ENCODE measurements at places on chromosomes 13 and 19.
A peak's percentile ranks its signal among the peaks of the same experiment; 100 is the strongest.

DNA sequence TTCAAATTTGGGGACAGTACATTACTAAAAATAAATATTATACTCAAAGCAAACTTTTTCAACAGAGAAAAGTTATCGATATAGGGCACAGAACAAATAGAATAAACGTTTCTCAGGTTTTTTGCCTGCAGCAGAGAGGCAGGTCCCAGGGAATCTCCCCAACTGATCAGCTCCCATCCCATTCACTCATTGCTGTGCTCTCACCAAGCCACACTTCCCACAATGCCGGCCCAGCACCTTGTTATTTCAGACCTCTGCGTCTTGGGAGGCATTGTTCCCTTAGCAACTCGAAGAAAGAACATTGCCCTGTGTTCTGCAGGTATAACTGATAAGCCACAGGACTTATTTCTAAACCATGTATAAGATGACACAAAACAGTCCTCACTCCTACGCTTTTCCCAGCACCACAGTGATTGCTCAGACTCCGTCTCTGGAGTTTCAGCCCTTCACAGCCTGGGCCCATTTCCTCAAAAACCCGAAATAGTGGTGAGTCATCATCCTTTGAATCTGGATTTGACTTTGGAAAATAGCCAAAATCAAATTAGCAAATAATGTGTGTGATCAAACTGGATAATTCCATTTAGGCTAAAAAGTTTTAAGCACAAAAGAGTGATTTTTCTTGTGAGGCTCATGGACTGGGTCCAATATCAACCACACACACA, 100.4 kb downstream of the DCLK1 start:
- no peaks in the 10 kb centered on the region for H3K4me1 ChIP-seq
- DNase-seq, result no peak
- no peaks in the 10 kb centered on the region for H3K27me3 ChIP-seq
- no peaks in the 10 kb centered on the region for H3K36me3 ChIP-seq

- H3K36me3 ChIP-seq, result peaks cover 2% of the 10 kb centered on the region
- DNase-seq, result no peak
- H3K27ac ChIP-seq, result no peak overlapping the region
- H3K4me1 ChIP-seq, result peaks cover 26% of the 10 kb centered on the region
- peaks cover 61% of the 10 kb centered on the region for H3K27me3 ChIP-seq
- H3K4me3 ChIP-seq, result no peak overlapping the region
These were observed 10.5 kb downstream of the TNFRSF19 start for GRCh38 chr13:23580684-23581060.

DNA sequence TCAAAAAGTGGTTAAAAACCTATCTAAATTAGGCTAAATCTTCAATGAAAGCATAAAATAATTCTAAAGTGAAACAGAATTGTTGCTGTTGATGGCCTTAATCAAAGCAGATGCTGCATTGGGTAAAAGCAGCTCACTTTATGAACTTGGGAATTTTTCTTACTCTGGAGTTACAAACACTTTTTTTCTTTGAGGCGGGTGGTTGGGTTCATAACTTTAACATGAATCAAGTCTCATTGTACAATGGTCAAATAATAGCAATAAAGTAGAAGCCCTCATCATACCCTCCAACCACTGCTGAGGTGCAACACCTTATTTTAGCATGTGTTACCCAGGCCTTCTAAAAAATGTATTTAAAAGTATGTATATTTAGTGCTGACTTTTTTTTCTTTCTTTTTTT, 29.1 kb downstream of the NUP58 start:
- H3K27me3 ChIP-seq, result no peaks in the 10 kb centered on the region
- peak overlapping the region; percentile 8 for H3K27ac ChIP-seq
- peaks cover 64% of the 10 kb centered on the region for H3K36me3 ChIP-seq
- no peak overlapping the region for H3K4me3 ChIP-seq
- peaks cover 4% of the 10 kb centered on the region for H3K4me1 ChIP-seq
- no peak for DNase-seq

- no peaks in the 10 kb centered on the region for H3K27me3 ChIP-seq
- peaks cover 50% of the 10 kb centered on the region for H3K4me1 ChIP-seq
- peak overlapping the region; percentile 97 for H3K4me3 ChIP-seq
- peaks cover 26% of the 10 kb centered on the region for H3K36me3 ChIP-seq
These were observed 586 bp downstream of the LIG1 start for GRCh38 chr19:48169578-48169938.

DNA sequence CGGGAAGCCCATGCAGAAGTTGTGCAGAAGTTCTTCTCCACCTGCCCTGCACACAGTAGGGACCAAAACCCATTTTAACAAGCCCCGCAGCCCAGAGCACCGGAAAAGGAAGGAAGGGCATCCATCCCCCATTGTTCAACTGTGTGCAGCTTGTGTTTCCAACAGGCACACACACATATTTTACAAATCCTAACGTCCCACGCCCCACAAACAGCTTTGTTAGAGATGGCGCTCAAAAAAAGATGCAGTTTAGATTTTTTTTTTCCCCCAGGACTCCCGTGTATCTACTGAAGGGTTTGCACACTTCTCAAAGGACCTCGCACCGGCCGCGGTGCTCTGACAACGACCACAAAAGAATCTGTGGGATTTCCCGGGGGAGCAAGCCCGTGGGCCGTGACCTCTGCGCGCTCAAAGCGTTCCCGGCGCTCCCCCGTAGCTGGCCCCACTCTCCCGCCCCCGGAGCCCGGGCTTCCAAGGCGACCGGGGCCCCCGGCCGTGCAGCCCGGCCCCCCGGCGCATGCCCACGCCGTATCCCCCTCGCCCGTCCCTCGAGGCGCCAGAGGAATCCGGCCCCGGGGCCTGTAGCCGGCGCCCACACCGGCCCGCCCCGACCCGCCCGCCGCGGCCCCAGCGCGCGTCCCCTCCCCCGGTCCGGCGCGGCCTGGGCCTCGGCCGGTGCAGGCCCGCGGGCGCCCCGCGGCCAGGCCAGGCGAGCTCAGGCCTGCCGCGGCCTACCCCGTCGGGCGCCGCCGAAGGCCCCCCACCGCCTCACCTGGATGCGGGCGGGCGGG, 523 bp downstream of the ELAVL1 start:
- H3K4me1 ChIP-seq, result peaks cover 38% of the 10 kb centered on the region
- H3K27me3 ChIP-seq, result no peaks in the 10 kb centered on the region
- peak overlapping the region; percentile 85 for H3K27ac ChIP-seq
- peak overlapping the region; percentile 86 for H3K4me3 ChIP-seq
- H3K36me3 ChIP-seq, result peaks cover 16% of the 10 kb centered on the region
- peak; percentile 22 for DNase-seq

GRCh38 chr19:33398361-33399060, 25.0 kb downstream of the CEBPG start:
- H3K4me1 ChIP-seq, result no peaks in the 10 kb centered on the region
- H3K27ac ChIP-seq, result no peak overlapping the region
- no peak overlapping the region for H3K4me3 ChIP-seq
- H3K27me3 ChIP-seq, result no peaks in the 10 kb centered on the region

DNA sequence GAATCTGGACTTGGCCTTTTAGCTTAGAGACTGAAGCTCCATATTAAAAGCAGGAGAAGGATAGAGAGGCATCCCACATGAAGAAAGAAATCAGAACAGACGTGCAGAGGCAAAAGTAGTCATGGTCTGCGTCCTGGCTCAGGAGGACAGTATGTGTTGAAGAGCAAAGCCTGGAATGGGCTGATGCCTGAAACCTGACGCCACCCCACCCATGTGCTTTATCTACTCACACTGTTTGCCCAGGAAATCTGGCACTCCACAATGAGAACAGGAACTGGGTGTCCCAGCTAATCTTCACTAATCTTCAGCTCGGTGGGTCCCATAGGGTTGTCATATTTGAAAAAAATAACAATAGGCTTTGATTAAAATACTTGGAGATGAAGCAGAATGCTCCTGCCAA, 549.0 kb upstream of the GPC6 start:
- no peaks in the 10 kb centered on the region for H3K36me3 ChIP-seq
- H3K27ac ChIP-seq, result no peak overlapping the region
- H3K4me1 ChIP-seq, result no peaks in the 10 kb centered on the region
- no peak for DNase-seq

GRCh38 chr13:102814025-102814607, 15.2 kb downstream of the BIVM start:
- no peak overlapping the region for H3K4me3 ChIP-seq
- no peak for DNase-seq
- H3K36me3 ChIP-seq, result peaks cover 56% of the 10 kb centered on the region
- peaks cover 12% of the 10 kb centered on the region for H3K4me1 ChIP-seq

GRCh38 chr19:2334986-2335846, 6.7 kb downstream of the SPPL2B start:
- peaks cover 15% of the 10 kb centered on the region for H3K36me3 ChIP-seq
- no peak for DNase-seq
- H3K4me1 ChIP-seq, result peaks cover 26% of the 10 kb centered on the region
- no peak overlapping the region for H3K4me3 ChIP-seq
- no peaks in the 10 kb centered on the region for H3K27me3 ChIP-seq
- no peak overlapping the region for H3K27ac ChIP-seq

- H3K4me3 ChIP-seq, result no peak overlapping the region
- H3K4me1 ChIP-seq, result peaks cover 7% of the 10 kb centered on the region
- peak; percentile 32 for DNase-seq
- no peak overlapping the region for H3K27ac ChIP-seq
- no peaks in the 10 kb centered on the region for H3K36me3 ChIP-seq
These were observed 17.5 kb downstream of the ATCAY start for GRCh38 chr19:3897936-3898335.

- H3K4me3 ChIP-seq, result no peak overlapping the region
- no peak overlapping the region for H3K27ac ChIP-seq
- peaks cover 21% of the 10 kb centered on the region for H3K36me3 ChIP-seq
- no peaks in the 10 kb centered on the region for H3K27me3 ChIP-seq
These were observed 3.0 kb upstream of the SLC6A16 start for GRCh38 chr19:49327878-49328544.

- no peak overlapping the region for H3K4me3 ChIP-seq
- peaks cover 32% of the 10 kb centered on the region for H3K4me1 ChIP-seq
- H3K36me3 ChIP-seq, result peaks cover 21% of the 10 kb centered on the region
- H3K27ac ChIP-seq, result no peak overlapping the region
These were observed 3.4 kb downstream of the NAXD start for GRCh38 chr13:110618780-110619179.

- DNase-seq, result no peak
- H3K27ac ChIP-seq, result no peak overlapping the region
- H3K27me3 ChIP-seq, result peaks cover 7% of the 10 kb centered on the region
- no peaks in the 10 kb centered on the region for H3K4me1 ChIP-seq
- H3K36me3 ChIP-seq, result no peaks in the 10 kb centered on the region
These were observed 2.6 kb downstream of the GRIK5 start for GRCh38 chr19:42067315-42067888.

DNA sequence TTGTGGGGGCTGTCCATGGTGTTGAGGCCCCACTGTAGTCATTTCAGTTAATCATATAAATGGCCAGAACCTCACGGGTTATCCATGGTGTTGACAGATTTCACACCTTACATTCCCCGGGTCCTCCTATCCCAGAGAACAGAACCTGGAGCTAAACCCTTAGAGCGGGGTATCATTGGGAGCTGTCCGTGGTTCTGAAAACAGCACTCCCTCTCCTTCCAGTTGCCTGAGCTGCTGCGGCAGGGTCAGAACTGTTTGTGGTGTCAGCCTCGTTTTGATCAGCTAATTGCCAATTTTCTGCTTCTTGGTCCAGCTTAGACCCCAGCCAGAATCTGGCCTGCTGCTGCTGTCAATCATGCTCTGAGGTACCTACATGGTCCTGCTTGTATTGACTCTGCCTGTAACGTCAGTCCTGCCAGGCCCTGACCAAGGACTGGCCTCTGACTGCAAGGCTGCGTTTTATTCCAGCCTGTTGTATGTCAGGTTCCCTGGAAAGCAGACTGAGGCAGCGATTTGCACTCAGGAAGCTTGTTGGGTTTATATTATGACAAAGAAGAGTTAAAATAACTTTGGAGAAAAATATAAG, 55.8 kb upstream of the KCTD15 start:
- H3K27me3 ChIP-seq, result no peaks in the 10 kb centered on the region
- H3K4me1 ChIP-seq, result no peaks in the 10 kb centered on the region
- no peak overlapping the region for H3K27ac ChIP-seq
- DNase-seq, result peak; percentile 30
- no peaks in the 10 kb centered on the region for H3K36me3 ChIP-seq

DNA sequence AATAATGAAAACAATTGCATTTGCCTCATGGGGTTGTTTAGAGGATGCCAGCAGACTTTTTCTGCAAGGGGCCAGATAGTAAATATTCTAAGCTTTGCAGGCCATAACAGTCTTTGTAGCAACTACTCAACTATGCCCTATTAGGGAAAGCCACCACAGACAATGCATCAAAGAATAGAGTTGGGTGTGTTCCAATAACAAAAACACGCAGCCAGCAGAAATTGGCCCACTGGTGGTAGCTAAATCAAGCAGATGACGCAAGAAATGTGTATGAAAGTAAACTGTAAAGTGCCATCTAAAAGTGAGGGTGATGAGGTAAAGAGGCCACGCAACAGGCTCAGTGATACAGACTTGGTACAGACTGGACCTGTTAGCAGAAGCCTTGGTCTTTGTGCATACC, 75.2 kb upstream of the SIAH3 start:
- H3K27ac ChIP-seq, result no peak overlapping the region
- H3K27me3 ChIP-seq, result no peaks in the 10 kb centered on the region
- H3K4me1 ChIP-seq, result no peaks in the 10 kb centered on the region
- no peaks in the 10 kb centered on the region for H3K36me3 ChIP-seq
- no peak overlapping the region for H3K4me3 ChIP-seq

GRCh38 chr19:19749908-19750841, 17.3 kb upstream of the ZNF14 start:
- H3K36me3 ChIP-seq, result no peaks in the 10 kb centered on the region
- H3K27me3 ChIP-seq, result no peaks in the 10 kb centered on the region
- no peak for DNase-seq

DNA sequence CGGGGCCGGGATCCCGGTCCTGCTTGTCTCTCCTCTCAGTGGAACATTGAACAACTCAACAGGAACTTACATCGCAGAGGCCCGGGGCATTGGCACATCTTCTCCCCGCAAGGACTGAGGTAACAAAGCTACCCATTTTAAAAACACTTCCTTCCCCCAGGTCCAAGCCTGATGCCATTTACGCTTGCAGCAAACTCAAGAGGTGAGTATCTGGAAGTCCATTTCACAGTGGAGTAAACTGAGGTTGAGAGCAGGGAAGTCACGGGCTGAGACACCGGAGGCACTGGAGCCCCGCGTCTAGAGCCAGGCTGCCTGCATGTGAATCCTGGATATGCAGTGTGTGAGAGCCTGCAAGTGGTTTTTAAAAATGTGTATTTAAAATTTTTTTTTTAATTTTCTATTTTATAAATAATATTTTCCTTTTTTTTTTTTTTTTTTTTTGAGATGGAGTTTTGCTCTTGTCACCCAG, 492 bp upstream of the PGLYRP1 start:
- peaks cover 11% of the 10 kb centered on the region for H3K4me1 ChIP-seq
- no peaks in the 10 kb centered on the region for H3K36me3 ChIP-seq
- H3K4me3 ChIP-seq, result no peak overlapping the region
- H3K27me3 ChIP-seq, result peaks cover 24% of the 10 kb centered on the region
- no peak for DNase-seq

GRCh38 chr19:56162258-56162657, 13.6 kb upstream of the GALP start:
- H3K4me3 ChIP-seq, result no peak overlapping the region
- H3K27ac ChIP-seq, result no peak overlapping the region
- peaks cover 1% of the 10 kb centered on the region for H3K27me3 ChIP-seq
- no peak for DNase-seq
- peaks cover 11% of the 10 kb centered on the region for H3K4me1 ChIP-seq

Data from activated CD4-positive, alpha-beta memory T cell treated with anti-CD3 and anti-CD28 coated beads, Interleukin-2, amount 10 ng/mL, durations not matched to agents 7 days and 5 days (primary cell).